ENCODE measurements at places on chromosomes 5 and 9. TPM values are rescaled to one million over a fixed set of nuclear protein-coding genes. Genes with fewer than 3 reads are reported as not detected.

DNA sequence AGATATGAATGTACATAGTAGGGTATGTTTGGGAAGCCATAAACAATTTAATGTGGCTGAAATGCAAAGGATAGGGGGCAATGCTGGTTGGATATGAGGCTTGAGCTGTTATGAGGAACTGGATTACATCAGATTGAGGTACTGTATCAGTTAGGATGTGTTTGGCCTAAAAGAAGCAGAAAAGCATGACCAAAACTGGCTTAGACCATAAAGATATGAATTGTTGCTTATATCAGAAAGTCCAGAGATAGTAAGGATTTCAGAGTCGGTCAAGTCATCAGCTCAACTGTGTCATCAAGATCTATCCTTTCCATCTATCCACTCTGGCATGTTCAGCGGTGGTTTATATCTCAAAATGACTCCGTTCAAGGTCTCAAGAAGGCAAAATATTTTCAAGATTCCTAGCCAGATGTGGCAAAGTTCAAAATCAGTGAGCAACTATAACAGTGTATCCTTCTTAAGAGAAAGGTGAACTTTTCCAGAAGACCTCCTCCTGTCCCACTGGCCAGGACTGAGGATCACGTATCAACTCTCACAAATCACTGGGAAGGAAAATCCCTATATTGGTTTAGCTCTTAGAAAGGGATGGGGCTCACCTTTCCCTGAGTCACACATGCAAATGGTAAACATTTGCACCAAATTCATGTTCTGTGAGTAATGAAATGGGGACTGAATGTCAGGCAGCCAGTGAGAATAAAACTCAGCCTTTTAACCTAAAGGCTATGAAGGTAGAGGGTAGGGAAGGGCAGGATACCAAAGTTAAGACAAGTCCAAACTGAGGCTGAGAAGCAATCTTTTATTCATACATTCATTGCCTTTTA, 257.8 kb downstream of the TRIM32 start:
- H3K36me3 ChIP-seq = no peaks in the 10 kb centered on the region
- no peak overlapping the region for H3K27ac ChIP-seq
- no peaks in the 10 kb centered on the region for H3K4me1 ChIP-seq
- DNase-seq = no peak

DNA sequence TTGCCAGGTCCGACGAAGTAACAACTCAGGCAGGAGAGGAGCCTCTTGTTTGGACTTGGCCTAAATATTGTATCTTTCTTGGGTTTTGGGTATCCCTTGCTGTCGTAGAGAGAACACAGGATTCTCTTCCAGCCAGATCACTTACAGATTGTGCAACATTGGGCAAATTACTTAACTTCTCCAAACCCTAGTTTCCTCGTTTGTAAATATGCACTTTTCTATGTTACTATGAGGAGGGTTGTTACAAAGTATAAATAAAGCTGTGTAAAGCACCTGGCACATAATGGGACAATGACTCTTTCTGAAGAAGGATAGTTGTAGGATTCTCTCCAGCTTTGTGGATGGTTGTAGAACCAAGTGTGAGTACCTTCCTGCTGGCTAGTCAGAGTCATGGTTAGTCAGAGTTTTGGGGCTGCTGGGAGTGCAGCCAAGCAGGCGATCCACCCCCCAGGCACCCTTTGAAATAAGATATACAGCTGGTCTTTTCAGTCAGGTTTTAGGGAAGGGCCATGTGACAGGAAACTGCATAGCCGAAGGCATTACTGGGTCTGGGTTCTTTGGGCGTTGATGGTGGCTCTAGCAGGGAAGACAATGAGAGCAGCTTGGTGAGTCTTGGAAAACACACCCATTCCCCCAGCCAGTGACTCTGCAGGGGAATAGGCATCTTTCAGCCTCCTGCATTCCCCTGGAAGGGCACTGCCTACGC, 49.9 kb upstream of the GDNF start:
- H3K27me3 ChIP-seq = no peaks in the 10 kb centered on the region
- no peaks in the 10 kb centered on the region for H3K36me3 ChIP-seq
- H3K4me3 ChIP-seq = no peak overlapping the region
- H3K27ac ChIP-seq = no peak overlapping the region

GRCh38 chr5:112275671-112276070, 143.4 kb downstream of the EPB41L4A start:
- no peaks in the 10 kb centered on the region for H3K36me3 ChIP-seq
- no peak for DNase-seq
- no peaks in the 10 kb centered on the region for H3K27me3 ChIP-seq
- no peak overlapping the region for H3K4me3 ChIP-seq

DNA sequence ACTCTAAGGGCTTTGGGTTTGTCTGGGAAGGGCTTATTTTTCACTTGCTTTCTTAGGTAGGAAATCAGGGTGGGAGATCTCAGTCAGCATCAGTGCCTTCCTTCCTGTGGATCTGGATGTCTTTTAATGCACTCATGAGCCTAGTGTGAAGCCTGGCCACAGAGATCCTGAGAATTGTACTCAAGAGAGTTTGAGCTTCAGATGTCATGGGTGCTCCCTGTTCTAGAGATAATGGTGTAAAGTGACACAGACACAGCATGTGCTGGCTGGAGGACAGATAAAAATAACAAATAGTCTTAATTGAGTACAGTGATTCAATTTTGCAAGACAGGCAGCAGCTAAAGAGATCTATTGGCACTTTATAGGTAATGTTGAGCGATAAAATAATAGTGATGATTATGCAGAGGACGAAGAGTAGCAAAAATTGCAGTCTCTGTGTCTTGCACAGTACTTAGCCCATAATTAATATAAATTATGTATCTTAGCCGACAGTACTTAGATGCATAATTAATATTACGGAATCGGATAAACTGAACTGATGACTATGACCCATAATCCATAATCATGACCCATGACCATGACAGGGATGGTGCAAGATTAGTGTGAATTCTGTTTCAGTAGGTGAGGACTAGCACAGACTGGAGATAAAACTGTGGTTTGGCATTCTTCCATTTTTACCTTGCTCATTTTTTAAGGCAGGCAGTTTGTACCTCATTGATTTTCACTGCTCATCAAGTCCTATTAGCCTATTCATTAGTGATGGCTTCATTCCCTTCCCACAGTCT, 408.7 kb upstream of the PIK3R1 start:
- DNase-seq = no peak
- H3K36me3 ChIP-seq = no peaks in the 10 kb centered on the region
- no peaks in the 10 kb centered on the region for H3K4me1 ChIP-seq
- H3K27me3 ChIP-seq = no peaks in the 10 kb centered on the region

- H3K27me3 ChIP-seq = no peaks in the 10 kb centered on the region
- peaks cover 76% of the 10 kb centered on the region for H3K4me1 ChIP-seq
- no peak overlapping the region for H3K27ac ChIP-seq
- H3K36me3 ChIP-seq = peaks cover 3% of the 10 kb centered on the region
These were observed 15.5 kb downstream of the ATOX1 start for GRCh38 chr5:151742870-151743294.

RUFY1 gene
- total RNA-seq = 72.2 TPM

MEF2C gene
- 130 TPM for total RNA-seq

- peak; percentile 52 for DNase-seq
- no peaks in the 10 kb centered on the region for H3K36me3 ChIP-seq
- H3K27ac ChIP-seq = no peak overlapping the region
These were observed 72.6 kb downstream of the ZNF354C start for GRCh38 chr5:179132586-179133355.

GRCh38 chr9:92432350-92432749, 8.1 kb upstream of the OMD start:
- H3K4me1 ChIP-seq = no peaks in the 10 kb centered on the region
- H3K27me3 ChIP-seq = no peaks in the 10 kb centered on the region
- no peak overlapping the region for H3K4me3 ChIP-seq

- H3K4me1 ChIP-seq = peaks cover 21% of the 10 kb centered on the region
- peak; percentile 93 for DNase-seq
- H3K4me3 ChIP-seq = peak within 1 kb of the TSS; percentile 73
These were observed at the start of gene RETREG1 for GRCh38 chr5:16616536-16617273. TSS of gene RETREG1 (minus strand) at chr5:16616997. CDS start at chr5:16616971, 26 bp downstream.

SYK gene
- total RNA-seq = 152 TPM

LRRC14B gene
- not detected for total RNA-seq

DNA sequence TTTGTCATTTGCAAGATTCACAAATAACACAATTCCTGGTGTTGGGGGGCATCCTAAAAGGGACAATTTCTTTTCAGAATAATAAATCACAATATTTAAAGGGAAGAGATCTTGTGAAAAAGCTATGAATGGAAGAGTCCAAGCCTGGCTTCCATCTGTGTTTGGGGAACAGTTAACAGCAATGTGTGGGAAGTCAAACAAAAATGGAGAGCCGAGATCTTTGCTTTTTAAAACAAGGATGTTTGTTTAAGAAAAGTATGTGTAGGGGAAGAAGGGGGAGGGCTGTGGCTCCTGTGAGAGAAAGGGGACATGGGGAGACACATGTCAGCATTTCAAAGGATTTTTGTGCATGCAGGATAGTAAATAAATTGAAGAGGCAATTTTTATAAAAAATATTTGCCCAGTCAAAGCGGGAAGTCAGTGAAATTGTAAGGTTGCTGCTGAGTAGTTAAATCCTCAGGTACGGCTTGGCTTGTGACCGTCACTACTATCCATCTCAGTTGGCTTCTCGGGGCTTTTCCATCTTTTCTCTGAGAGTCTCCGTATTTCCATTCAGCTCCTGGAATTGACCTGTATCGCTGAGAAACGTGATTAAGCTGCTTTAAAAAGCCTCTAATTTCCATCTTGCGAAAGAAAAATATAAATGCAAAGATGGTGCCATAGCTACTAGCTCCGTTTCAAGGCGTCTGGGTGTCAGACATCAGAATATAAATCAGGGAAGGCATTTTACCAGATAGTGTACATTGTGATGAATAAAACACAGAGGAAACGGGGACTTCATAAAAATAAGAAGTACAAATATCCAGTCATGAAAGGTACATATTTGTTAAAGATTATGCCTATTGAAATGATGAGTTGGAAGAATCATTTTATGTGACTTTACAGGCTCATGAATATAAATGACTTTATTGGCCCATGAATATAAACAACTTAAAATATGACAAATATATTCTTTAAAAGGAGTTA, 52.9 kb upstream of the VCAN start:
- no peaks in the 10 kb centered on the region for H3K27me3 ChIP-seq
- H3K4me1 ChIP-seq = no peaks in the 10 kb centered on the region
- no peak overlapping the region for H3K4me3 ChIP-seq
- H3K27ac ChIP-seq = no peak overlapping the region
- no peaks in the 10 kb centered on the region for H3K36me3 ChIP-seq

FBXL7 gene
- total RNA-seq = 12.2 TPM

C8G gene
- total RNA-seq = not detected

GRCh38 chr5:126947146-126948010, 83.0 kb downstream of the MARCHF3 start:
- H3K27ac ChIP-seq = no peak overlapping the region
- H3K27me3 ChIP-seq = no peaks in the 10 kb centered on the region
- no peak overlapping the region for H3K4me3 ChIP-seq
- H3K36me3 ChIP-seq = no peaks in the 10 kb centered on the region
- H3K4me1 ChIP-seq = no peaks in the 10 kb centered on the region

PCDHGB6 gene
- total RNA-seq = 5.2 TPM

GRCh38 chr5:137442660-137443059, 56.5 kb downstream of the SPOCK1 start:
- no peak overlapping the region for H3K27ac ChIP-seq
- peaks cover 21% of the 10 kb centered on the region for H3K27me3 ChIP-seq
- no peaks in the 10 kb centered on the region for H3K4me1 ChIP-seq
- no peaks in the 10 kb centered on the region for H3K36me3 ChIP-seq
- DNase-seq = no peak

GRCh38 chr9:81717747-81718077, 28.4 kb upstream of the TLE1 start:
- H3K27ac ChIP-seq = no peak overlapping the region
- no peaks in the 10 kb centered on the region for H3K4me1 ChIP-seq
- H3K36me3 ChIP-seq = no peaks in the 10 kb centered on the region
- H3K27me3 ChIP-seq = no peaks in the 10 kb centered on the region

PPIC gene
- total RNA-seq = 9.8 TPM

DNA sequence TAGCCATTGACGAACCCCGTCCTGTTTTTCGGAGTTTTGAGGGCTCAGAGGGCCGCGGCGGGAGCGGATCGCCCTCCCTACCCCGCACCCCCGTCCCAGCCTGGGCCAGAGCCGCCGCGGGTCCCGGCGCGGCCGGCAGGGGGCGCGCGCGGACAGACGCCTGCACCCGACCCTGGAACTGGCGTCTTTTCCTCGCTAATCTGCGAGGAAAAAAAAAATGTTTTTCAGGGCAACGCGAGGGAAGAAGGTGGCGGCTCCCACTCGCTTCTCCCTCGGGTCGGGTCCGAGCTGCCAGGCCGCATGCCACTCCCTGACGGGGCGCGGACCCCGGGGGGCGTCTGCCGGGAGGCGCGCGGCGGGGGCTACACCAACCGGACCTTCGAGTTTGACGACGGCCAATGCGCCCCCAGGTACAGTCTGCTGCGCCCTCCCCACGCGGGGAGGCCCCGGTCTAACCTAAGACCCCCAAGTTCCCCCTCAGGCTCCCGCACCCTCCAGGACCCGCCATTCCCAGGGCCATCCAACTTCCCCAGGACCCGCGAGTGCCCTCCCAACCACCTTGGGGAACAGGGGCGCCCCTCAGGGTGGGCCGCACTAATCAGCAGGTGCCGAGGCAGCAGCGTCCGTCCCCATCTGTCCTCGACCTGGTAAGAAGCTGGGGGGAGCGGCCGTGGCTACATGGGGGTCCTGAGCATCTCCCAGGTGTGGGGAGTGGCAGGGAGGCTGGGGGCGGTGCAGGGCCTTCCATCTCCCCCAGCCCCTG, at the start of gene KCNT1:
Gene KCNT1 (plus strand): TSS at position 227 of the 763 bp plus-strand sequence. CDS start 74 bp downstream, at position 301.
- no peaks in the 10 kb centered on the region for H3K36me3 ChIP-seq
- peaks cover 47% of the 10 kb centered on the region for H3K27me3 ChIP-seq
- DNase-seq = no peak
- peak within 1 kb of the TSS; percentile 1 for H3K4me3 ChIP-seq

DNA sequence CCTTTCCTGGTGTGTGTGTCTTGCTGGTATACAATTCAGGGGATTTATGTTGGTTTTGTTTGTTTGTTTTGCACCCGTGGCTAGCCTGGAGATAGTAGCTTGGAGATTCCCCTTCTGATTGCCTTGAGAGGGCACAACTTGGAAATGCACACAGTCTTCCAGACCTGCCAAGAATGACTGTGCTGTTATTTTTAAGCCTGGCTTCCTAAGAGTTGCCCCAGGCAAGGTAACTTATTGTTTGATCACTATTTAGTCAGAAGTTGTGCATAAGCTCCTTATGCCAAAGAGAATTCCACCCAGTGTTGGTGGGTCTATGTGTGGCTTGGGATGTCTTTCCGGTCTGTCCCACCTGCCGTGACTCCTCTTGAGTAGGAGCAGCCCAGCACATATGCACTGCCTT, 421.9 kb upstream of the KCNN2 start:
- H3K27ac ChIP-seq = no peak overlapping the region
- H3K4me1 ChIP-seq = no peaks in the 10 kb centered on the region
- no peak for DNase-seq
- H3K27me3 ChIP-seq = no peaks in the 10 kb centered on the region
- H3K4me3 ChIP-seq = no peak overlapping the region

- no peaks in the 10 kb centered on the region for H3K27me3 ChIP-seq
- no peak overlapping the region for H3K4me3 ChIP-seq
- no peaks in the 10 kb centered on the region for H3K4me1 ChIP-seq
- DNase-seq = no peak
- H3K36me3 ChIP-seq = no peaks in the 10 kb centered on the region
These were observed 25.5 kb upstream of the B4GALT1 start for GRCh38 chr9:33192493-33193255.

- no peaks in the 10 kb centered on the region for H3K36me3 ChIP-seq
- no peak overlapping the region for H3K4me3 ChIP-seq
- no peaks in the 10 kb centered on the region for H3K4me1 ChIP-seq
- DNase-seq = no peak
These were observed 219.1 kb upstream of the PCSK5 start for GRCh38 chr9:75671354-75671753.

Measured in spleen (tissue), 13 donors.